Activated CD8-positive, alpha-beta T cell treated with anti-CD3 and anti-CD28 coated beads for 36 hours (primary cell): ENCODE measurements at places on chromosomes 5 and 9. TPM values are rescaled to one million over a fixed set of nuclear protein-coding genes. Genes with fewer than 3 reads are reported as not detected.

GRCh38 chr9:126528111-126528510, 85.6 kb upstream of the LMX1B start:
- H3K27me3 ChIP-seq: peaks cover 9% of the 10 kb centered on the region
- no peaks in the 10 kb centered on the region for H3K36me3 ChIP-seq
- H3K4me3 ChIP-seq: no peak overlapping the region
- H3K4me1 ChIP-seq: peaks cover 10% of the 10 kb centered on the region
- DNase-seq: no peak

DNA sequence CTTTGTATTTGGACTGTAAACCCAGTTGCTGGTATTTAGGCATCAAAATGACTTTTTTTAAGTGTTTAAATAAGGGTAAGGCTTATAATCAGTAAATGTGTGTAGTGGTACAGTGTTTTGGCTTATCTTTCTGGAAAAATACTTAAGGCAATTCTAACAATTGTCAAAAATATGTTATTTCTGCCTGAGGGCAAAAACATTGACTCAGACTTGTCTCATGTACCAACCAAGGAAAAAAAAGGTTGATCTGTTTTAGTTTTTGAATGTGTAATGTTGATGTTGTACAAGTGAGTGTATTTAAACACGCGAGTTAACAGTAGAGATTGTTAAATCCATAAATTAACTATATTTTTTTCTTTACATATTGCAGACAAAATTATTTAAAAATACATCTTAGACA, 277.8 kb upstream of the TYRP1 start:
- no peaks in the 10 kb centered on the region for H3K4me1 ChIP-seq
- no peak for DNase-seq
- no peak overlapping the region for H3K4me3 ChIP-seq
- H3K27ac ChIP-seq: no peak overlapping the region

WDR31 gene
- 1.3 TPM for total RNA-seq

DNA sequence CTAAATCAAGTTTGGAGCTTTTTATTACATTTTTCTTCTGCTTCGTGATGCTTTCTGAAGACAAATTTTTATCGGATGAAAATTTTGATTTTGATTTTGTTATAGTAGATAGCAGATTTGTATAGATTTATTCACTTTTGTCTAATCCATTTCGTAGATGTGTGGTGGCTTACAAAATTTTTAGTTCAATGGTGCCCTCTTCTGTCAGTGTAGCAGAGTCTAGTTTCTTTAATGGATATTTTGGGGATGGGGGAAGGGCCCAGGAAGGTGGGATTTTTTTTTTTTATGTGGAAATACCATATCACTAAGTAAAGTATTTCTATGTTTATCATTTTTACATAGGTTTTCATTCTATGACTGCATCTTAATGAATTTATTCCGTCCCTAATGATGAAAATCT, 259.9 kb upstream of the TARS1 start:
- H3K4me3 ChIP-seq: no peak overlapping the region
- H3K27ac ChIP-seq: no peak overlapping the region
- no peaks in the 10 kb centered on the region for H3K4me1 ChIP-seq
- H3K27me3 ChIP-seq: no peaks in the 10 kb centered on the region
- DNase-seq: no peak
- no peaks in the 10 kb centered on the region for H3K36me3 ChIP-seq
